Dorsolateral prefrontal cortex (tissue), 122 donors: ENCODE measurements at places on chromosomes 6 and 20.

DNA sequence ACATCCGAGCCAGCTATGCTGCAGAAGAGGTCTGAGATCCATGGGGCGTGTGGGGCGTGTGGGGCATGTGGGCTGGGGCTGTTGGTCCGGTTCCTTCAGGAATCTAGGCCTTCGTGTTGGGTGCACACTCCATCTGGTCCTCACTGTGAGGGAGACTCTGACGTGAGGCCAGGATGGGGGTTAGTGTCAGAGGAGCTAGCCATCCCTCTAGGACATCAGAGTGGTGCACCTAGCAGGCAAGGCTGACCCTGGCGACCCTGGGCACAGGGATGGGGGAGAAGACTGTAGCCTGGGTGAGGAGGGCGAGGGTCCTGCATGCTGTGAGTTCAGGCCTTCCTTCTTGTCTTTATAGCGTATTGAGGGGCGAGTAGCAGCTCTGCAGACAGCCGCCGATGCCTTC is 8.7 kb upstream of the PTPRA start:
- DNase-seq: no peak

- no peak for DNase-seq
These were observed 4.8 kb downstream of the BPIFA2 start for GRCh38 chr20:33172781-33173180.

GRCh38 chr20:17605131-17605660 is 35.3 kb downstream of the DSTN start:
- DNase-seq: no peak

DNA sequence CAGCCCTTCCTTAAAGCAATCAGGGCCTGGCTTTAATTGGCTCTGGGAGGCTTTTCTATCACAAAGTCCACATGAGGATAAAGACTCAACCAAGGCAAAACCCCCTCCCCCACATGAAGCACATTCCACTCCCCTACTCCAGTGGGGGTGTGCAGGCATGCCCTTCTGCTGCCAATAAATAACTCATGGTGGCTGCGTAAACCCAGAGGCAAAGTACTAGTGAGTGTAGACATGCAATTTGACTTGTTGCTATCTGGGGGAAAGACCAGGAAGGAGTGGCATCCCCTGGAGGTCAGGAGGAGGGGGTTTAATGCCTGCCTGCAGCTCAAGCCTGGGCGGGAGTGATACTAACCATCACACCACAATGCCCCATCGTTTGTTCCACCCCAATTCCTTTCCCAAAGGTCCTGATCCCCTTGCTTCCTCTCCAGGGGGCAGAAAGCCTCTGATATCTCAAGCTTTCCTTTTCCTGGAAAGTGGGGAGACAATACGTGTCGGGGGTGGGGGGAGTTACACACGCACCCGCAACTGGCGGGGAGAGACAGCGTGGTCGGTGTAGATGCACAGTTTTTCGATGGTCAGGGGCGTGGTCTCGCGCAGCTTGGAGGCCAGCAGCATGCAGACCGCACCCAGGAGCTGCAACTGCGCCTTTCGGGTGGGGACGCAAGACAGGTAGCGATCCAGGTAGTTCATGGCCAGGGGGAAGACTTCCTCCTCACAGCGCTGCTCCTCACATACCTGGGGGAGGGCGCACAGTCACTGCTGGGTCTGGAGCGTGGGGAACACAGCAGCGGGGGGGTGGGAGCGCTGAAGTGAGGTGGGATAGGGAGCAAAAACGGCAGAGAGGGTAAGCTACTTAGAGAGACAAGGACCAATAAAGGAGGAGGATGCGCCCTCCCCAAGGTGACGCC is 1.5 kb downstream of the CCND3 start:
- DNase-seq: no peak

DNA sequence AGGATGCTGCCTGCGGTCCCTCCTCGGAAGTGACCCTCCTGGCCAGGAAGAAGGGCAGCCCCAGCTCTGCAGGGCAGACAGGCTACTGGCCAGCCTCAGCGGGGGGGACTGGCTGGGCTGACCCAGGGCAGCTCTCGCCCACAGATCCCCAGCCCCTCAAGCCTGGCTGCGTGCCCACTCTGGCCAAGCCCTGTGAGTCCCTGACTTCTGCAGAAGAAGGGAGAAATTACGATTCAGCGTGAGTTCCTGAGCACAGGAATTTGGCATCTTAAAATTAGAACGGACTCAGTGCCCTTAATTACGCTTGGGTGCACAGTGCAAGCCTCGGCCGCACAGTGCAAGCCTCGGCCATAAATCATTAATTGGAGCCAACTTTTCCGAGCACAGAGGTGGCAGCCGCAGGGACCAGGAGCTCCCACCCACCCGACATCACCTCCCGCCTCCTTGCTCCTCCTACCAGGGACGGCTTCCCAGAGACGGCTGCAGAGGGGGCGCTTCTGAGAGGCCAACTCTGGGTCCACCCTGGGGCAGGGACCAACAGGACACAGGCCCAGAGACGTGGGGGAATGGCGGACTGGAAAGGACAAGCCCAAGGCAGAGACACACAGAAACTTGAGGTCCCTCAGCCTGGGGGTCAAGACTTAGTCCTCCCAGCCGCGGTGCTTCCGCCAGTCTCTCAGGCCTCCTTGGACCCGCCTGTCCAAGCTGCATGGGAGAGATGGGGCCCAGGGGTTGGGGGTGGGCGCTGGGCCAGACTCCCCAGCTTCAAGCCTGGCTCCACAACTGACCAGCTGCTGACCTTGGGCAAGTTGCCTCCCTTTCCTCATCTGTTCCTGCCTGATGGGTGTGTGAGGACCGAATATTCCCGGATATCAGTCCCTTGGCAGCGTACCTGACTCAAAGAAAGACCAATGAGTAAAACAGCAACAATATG is 165.4 kb downstream of the TAF4 start:
- no peak for DNase-seq

DNA sequence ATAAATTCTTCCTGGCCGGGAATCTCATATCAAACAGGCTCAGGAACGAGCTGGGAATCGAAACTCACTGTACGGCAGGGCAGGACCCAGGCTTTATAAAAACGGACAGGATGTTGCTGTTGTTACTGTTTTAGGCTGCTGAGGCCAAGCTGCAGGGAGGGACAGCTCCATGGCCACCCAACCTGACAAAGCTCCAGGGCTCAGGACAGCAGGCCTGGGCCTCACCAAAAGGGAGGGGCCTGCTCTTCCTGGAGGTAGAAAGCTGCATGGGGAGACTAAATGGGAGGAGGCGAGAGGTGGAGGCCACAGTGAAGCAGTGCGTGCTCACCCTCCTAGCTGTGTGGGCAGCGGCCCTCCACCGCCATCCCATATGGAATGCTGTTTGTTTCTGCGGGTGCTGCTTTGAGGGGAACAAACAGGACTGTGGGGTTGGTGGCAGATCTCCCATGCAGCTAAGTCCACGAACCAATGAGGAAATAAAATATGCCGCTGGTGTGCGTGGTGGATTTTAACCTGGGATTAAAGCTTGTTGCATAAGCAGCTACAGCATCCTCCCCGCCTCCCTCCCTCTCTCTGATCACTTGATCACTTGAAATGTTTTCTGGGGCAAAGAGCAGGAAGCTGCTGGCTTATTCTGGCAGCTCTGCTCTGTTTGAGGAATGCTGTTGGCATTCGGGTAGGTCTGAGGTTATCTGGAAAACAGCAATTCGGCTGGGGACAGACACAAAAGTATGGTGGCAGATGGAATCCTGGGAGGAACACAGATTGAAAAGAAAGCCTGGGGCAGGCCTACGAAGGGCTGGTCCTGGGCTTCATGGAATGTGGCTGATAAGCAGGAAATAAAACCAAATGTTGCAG is 2.4 kb upstream of the ZMYND8 start:
- DNase-seq: peak; percentile 43

DNA sequence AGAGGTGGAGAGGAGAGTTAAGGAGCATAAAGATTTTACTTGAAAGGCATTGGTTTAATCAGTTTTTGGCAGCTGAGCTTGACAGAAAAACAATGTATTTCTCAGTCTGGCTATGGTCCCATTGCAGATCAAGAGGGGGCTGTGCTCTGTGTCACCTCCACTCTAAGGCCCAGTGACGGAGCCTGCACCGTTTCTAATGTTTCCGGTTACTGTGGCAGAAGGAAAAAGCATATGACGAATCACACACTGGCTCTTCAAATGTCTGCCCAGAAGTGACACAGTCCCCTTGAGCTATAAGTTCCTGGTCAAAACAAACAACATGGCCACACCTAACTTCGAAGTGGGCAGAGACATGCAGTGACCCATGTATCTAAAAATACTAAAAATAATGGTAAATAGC is 372.0 kb downstream of the PLCB1 start:
- DNase-seq: no peak

DNA sequence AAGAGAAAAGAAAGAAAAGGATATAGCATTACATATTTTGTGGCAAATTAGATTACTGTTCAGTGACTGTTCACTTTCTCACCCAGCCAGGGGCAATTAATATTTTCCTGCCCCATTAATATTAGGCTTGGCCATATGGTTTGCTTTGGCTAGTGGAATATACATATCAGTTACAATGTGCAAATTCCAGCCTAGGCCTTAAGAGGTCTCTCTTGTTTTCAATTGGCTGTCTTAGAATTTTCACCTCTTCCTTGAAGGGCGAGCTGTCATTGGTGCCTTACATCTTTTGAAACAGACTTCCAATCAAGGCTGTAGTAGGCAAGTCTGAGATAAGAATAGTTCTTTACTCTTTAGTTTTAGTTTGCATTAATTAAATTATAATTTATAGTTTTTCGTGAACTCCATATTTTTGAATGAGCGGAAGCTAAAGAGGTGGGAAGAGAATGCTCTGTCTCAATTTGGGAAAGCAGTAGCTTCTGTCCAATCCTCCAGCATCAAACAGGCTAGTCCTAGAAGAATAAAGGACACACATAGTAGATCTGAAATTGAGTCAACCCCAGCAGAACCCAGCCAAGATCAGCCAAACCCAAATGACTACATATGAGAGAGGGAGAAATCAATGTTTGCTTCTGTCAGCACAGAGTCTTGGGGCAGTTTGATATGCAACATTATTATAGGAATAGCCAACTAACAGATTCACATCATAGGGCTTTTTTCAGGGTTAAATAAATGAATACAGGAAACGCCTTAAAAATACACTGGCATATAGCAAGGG is 6.3 kb upstream of the CSNK2A1 start:
- DNase-seq: no peak

GRCh38 chr6:42093582-42094329 is 43.4 kb downstream of the TAF8 start:
- no peak for DNase-seq

- no peak for DNase-seq
These were observed 283.9 kb downstream of the TBC1D7 start for GRCh38 chr6:13044390-13044789.

DNA sequence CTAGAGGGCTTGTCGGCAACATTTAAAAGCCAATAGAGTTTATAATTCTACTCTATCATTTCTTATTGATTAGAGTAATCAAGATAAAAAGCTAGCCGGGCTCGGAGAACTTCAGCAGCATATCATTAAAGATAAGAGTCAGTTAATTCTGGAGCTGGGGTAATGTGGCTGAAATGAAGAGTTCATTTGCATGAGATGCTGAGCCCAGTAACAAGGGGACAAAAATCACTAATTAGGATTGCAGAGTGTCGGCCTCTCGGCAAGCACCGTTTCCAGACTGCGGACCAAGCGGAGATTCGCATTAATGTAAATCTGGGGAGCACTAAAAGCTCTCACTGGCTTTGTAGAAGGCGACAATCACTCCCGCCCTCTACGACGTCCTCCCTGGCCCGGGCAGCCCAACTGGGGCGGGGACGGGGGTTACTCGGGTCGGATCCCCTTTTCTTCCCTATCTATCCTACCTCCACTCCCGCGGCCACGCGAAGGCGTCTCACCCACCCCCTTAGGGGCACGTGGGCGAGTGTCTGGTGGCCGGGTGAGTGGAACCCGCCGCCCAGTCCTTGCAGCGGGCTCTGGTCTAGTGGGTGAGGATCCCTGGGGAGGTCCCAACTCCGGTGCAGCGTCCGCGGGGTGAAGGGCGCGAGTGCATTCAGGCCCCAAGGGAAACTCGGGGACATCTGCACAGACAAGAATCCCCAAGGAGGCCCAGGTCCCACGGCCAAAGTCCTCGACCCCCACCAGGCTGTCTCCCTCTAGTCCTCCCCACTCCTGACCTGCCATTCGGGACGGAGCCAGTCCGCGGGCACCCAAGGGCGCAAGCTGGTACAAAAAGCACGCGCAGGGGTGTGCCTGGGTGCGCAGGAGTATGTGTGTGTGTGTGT is 42.2 kb upstream of the OSTM1 start:
- no peak for DNase-seq

DNA sequence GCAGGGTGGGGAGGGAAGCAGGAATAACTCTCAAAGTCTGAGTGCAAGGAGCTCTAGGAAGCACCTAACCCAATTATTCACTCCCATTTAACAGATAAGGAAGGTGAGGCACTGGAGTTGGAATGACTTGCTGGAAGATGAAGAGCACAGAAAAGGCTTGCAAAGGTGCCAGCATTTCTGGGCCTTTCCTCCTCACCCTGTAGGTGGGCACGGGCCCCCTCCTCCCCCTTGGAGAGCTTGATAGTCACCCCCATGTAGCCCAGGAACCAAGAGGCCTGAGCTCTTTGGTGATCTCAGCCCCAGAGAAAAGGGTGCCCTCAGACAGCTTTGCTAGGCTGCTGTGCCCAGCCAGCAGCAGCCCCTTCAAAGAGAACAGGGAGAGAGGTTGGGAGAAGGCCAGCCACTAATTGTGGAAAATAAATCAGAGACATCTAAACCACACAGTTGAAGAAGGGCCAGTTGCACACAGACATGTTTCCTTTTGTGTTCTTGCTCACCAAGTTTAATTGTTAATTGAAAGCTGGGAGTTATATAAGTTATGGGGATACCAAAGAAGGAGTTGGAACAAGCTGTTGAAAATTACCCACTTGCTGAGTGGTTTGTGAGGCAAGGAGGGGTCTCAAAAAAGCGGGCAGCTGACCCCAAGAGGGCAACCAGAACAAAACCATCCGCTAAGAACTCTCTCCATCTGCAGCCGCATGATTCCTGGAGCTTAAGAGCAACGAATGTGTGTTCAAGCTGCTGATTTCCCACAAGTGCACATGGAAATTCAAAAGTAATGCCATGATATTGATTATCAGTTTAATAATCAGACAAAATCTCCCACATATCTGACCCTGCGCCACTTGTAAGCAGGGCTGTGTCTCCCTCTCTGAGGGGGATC is 77.0 kb downstream of the MRPL14 start:
- no peak for DNase-seq

DNA sequence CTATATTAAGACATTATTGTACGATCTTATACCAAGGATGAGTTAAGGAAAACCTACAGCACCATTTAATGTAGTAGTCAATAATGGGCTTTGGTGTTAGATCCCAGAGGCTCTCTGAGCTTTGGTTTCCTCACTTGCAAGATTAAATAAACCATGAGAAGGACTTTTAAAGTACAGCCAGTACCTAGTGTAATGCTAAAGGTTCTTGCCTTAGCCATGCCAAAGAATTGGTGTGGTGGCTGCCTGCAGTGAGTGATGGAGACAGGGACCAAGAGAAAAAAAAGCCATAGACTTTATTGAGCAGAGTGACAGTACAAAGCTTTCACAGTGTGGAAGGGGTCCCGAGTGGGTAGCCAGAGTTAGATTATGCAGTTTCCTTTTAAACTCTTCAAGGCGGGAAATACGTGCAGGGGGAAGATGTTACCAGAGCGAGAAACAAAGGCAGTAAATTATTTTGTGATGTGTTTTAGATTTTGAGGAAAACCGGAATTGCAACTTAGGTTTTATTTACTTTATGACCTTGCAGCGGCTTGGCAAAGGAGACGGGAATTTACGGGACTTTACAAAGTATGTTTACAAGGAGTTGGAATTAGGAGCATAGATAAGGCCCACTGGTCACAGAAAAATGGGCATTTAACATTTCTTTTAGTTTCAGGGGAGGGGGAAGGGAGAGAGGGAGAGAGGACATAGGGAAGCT is 100.4 kb downstream of the MYO6 start:
- no peak for DNase-seq
